ENCODE measurements at places on chromosomes 2 and 18. TPM values are rescaled to one million over a fixed set of nuclear protein-coding genes. Genes with fewer than 3 reads are reported as not detected.
A peak's percentile ranks its signal among the peaks of the same experiment; 100 is the strongest.

- DNase-seq = peak; percentile 71
These were observed 646 bp downstream of the PHLPP1 start for GRCh38 chr18:62715759-62716615.

DNA sequence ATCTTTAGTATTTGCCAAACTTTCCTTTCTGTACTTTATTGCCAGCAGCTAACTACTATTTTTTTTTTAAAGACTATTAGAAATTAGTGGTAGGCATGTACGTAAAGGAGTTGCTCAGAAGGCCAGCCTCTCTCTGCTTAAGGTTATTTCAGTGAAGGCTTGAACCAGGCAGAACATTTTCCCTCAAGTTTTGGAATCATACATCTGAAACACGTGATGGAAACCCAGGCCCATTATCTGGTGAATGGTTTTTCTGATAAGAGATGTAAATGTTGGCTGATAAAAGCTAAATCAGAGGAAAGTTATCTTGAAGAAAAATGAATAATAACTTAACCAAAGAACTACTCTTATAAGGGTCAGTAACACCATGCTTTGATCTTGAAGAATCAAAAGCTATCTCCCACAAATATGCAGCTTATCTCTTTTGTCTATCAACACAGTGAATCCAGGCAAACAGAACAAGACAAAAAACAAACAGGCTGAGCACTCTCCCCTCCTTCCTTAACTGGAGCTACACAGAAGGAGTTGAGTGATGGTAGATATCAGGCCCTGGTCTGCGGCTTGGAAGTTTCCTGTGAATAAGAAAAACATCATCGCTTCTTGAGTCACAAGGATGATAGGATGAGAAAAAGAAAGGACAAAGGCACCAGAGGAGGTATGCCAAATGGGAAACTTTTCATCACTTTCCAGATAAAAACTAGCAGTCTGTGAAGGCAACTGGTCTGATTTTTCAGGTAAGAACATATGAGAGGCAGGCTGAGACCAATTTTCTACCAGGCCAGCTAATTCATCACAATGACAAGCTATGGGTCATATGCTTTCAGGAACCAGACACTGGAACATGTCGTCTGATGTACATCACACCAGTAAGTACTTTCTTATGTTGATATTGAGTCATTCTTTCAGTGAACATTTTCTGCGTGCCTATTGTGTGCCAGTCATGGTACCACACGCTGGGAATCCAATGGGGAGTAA lies 88.4 kb upstream of the STK17B start:
- no peak for DNase-seq

DNA sequence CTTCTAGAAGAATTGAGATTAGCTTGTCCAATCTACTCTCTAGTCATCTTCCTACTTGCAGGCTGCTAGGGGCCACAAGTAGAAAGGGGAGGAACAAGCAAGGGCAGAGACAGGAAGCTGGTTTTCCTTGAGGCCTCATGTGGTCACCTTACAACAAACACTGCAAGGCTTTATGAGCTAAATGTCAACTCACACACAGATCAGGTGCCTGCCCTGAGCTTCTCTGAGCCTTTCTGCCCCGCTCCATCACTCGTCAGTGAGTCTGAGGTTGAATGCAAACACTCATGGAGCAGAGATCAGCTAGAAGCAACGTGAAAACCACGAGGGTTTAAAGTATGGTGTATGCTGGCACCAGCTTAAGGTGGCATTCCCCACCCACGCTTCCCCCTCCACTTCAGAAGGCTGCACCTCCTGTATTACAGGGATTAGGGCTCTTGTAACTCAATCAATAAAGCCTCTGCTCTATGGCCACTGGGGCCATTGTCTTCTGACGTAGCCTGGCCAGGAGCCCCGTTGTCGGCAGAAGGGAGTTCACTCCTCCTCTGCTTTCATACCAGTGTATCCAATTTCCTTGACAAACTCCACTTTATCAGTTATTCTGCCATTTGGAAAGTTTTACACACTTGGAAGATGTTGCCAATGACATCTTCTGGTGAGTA lies 5.4 kb upstream of the CRYGC start:
- no peak for DNase-seq

- DNase-seq = no peak
These were observed 26.6 kb upstream of the ACVR1 start for GRCh38 chr2:157902692-157903091.

DNA sequence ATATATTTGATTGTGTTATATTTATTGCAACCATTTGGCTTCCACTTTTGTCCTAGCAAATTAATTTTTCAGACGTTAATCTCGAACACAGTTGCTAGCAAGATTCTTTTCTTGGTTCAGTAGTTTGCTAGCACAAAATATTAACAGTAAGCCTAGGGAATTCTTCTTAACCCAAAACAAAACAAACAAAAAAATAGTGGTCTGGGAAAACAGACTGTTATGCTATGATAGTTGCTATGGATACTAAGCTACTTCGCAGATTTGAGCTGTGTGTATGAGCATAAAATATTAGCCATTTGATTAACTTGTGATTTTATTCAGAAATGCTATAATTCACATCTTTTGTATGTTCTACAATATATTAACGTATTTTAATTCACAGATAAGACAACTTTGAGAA lies 541.5 kb upstream of the NETO1 start:
- no peak for DNase-seq

GRCh38 chr2:208077276-208077675 lies 47.0 kb downstream of the CRYGD start:
- DNase-seq = no peak

DNA sequence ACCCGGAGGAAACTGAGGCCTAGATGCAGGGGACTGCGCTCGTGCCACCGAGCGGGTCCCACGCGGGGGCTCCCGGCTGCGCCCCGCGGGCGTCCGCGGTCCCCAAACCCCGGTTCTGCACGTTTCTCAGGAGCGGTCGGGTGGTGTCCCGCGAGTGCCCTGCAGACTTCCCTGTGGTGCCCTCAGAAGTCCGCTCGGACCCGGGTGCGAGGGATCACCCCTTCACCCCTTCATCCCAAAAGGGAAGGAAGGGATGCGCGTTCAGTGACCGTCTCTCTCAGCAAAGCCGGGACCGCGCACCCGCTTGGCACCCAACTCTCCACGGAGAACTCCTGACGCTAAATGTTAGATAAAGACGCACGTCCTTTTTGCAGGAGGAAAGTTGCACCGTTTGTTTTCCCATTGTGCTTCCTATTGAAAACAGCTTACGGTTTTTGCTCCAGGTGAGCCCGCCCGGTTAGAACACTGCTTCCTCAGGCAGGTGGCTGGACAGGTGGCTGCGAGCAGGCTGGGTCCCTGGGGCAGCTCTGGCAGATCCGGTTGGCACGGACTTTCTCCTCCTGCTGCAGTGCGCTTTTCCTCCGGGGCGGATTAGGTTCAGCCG lies 779 bp downstream of the DGKD start:
- peak; percentile 61 for DNase-seq

GRCh38 chr2:21590026-21590690 lies 466.4 kb downstream of the TDRD15 start:
- no peak for DNase-seq

DNA sequence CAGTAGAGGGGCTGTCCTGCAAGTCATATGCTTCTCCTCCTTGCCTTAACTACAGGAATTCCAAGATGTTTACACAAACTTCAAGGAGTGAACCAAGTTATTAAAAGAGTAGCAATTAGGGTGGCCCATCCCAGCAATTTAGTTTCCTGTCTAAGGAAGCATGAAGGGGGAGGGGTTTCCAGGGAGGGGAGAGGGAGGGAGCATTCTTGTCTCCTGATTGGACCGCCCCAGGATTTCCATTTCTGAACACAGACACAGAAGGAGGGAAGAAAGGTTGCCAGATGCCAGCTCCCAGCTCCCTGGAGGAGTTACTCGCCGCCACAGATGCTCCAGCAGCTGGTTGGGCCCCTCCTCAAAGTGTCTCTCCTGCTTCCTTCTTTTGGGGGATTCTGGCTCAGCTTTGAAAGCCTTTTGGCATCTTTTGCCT lies 107.6 kb downstream of the TRIB2 start:
- no peak for DNase-seq

GRCh38 chr2:145137901-145138300 lies 618.0 kb upstream of the ZEB2 start:
- no peak for DNase-seq

- no peak for DNase-seq
These were observed 115.5 kb downstream of the ATL2 start for GRCh38 chr2:38261569-38262068.

- no peak for DNase-seq
These were observed 178.2 kb downstream of the ANAPC1 start for GRCh38 chr2:111705711-111706336.

GRCh38 chr18:79877163-79878091 lies 74.0 kb downstream of the SLC66A2 start:
- DNase-seq = no peak

The ABCG5 gene
- not detected for total RNA-seq

The TBR1 gene
- not detected for total RNA-seq

The CYTIP gene
- 11.5 TPM for total RNA-seq

The RANBP2 gene
- total RNA-seq = 91.1 TPM

Data from breast epithelium (tissue), 4 donors.